ENCODE measurements at places on chromosomes 6 and 20.

DNA sequence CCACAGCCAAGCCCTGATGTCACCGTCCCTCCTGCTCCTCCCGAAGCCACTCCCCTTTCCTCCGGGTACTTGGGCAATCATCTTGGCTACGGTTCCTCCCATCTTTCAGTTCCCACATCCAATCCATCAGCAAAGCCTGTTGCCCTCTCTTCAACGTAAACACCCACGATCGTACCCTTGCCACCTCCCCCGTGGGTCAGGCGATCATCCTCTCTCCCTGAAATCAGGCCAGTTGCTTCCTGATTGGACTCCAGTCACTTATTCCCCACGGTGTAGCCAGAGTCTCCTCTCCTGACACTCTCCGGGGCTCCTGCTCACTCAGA, 44.5 kb downstream of the SULF2 start:
- DNase-seq = peak; percentile 26

- DNase-seq = peak; percentile 77
Observed at GRCh38 chr20:41632896-41633295, 14.7 kb upstream of the CHD6 start.

DNA sequence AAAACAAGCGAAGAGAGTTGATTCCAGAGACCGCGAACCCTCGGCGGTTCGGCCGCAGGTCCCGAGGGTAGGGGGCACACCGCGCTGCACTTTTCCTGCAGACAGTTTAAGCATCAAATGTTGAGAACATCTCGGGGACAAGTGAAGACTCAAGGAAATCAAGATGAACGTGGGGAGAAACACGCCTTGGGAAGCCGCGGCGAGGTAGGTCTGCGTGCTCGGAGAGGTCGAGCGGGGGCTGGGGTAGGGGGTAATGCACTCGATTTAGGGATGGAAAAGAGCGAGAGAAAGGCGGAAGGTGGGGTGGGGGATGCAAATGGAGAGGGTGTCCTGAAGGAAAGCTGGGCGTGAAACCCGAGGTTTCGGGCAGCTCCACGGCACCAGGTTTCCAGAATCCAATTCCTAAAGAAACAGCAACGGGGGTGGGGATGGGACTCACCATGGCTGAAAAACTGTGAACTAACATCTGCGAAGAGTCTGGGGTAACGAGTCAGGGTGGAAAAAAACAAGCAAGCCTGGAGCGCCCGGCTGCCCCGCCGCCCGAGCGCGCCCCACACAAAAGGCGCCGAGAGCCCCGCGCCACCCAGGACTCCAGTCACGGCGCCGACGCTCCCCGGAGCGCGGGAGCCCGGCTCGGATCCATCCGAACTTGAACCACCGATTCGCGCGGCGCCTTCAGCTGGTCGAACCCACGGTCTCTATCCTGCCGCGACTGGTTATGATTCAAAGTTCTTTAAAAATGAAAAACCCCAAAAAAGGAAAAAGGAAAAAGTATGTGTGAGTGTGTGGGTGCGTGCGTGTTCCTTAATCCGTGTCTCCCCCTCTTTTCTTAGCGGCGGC, 3.5 kb downstream of the TFAP2A start:
- no peak for DNase-seq

DNA sequence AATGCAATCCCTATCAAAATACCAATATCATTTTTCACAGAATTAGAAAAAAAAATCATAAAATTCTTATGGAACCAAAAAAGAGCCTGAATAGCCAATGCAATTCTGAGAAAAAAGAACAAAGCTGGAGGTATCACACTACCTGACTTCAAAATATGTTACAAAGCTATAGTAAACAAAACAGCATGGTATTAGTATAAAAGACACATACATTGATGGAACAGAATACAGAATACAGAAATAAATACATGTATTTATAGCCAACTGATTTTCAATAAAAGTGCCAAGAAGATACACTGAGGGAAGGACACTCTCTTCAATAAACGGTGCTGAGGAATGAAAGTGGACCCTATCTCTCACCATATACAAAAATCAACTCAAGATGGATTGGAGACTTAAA, 28.7 kb upstream of the AKAP12 start:
- DNase-seq = no peak

DNA sequence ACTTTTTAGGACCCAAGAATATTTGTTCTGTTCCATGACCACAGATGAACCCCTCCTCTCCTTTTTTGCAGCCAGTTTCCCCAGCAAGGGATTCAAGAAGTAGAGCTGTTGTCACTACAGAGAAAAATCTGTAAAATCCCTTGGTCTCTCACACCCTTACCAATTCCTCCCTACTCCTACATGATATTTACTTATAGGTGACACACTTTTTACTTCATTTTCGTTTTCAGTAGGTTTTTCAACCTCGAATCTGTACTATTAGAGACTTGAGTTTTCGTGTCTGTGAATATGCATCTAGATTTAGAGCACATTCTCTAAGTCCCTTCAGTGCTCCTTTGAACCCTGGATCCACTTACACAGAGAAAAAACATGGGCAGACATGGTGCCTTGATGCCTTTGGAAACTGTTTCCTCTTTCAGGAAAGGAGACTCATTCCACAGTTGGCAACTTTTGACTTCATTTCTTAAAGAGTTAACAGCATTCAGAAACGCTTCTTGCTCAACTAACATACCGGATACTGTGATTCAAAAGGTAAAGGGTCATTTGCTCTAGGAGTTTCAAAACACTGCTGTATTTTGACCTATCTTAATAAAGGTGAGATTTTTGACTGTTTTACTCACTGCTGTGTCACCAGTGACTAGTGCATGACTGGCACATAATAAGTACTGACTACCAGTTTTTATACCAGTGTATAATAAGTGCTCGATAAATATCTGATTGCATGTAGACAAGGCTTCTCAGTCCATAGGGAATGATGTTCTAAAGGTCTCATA, 50.6 kb downstream of the LAMA4 start:
- DNase-seq = no peak

GRCh38 chr20:23132930-23133559, 46.9 kb upstream of the CD93 start:
- DNase-seq = peak; percentile 65

GRCh38 chr6:73521351-73521985, 636 bp upstream of the EEF1A1 start:
- DNase-seq = peak; percentile 83

DNA sequence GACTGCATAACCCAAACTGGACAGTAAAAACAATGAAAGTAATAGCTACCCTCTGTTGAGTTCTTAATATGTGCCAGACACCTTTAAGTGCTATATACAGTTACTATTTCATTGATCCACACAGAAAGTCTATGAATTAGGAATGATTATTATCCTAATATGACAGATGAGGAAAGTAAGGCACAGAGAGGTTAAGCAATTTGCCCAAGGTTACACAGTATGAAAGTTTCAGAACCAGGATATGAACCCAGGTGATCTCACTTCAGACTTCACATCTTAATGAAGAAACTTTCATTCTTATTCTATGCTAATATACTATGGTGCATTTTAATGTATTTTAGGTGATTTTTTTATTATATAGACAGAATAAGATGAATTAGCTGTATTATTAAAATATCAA, 40.6 kb upstream of the RIPPLY2 start:
- DNase-seq = no peak

GRCh38 chr20:14055127-14055742, 59.9 kb downstream of the MACROD2 start:
- peak; percentile 62 for DNase-seq
